Motor neuron (in vitro differentiated cells): ENCODE measurements at places on chromosomes 12 and 14.

- no peak for ATAC-seq
Measured at GRCh38 chr14:72782817-72783216, 111.1 kb downstream of the DPF3 start.

GRCh38 chr14:48622980-48623379, 947.6 kb upstream of the MDGA2 start:
- no peak for ATAC-seq

- ATAC-seq = no peak
Measured at GRCh38 chr14:48582938-48583337, 907.5 kb upstream of the MDGA2 start.

DNA sequence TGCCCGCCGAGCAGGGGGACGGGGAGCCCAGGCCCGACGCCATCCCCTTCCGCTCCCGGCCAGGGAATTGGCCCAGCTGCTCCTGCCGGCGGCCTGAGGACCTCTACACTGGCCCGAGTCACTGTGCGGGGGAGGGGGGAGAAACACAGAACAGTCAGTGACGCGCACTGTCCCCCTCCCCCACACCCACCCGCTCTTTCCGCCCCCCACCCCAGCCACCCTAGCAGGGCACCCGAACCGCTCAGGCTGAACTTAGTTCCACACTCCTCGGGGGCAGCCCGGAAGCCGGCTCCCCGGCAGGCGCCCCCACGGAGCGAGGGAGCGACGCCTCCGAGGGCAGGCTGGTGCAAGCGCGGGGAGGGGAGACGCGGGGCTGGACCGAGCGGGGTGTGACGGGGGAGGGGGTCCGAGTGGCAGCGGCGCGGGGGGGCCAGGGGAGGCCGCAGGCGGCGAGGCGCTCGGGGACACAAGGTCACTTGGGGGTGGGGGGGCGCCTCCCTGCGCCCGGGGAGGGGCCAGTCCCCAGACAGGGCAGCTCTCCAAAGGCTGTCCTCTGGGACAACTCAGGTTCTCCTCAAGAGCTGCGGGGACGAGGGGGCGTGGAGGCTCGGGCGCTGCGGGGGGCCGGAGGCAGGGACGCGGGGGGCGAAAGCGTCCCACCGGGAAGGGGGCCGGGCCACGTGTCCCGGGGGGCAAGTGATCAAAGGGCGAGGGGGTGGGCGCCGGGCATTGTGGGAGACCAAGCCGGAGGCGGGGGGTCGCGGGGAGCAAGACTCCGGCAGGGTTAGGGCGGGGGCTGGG, 648 bp downstream of the CHD4 start:
- ATAC-seq = peak; percentile 27

GRCh38 chr12:50174971-50175715, 8.0 kb upstream of the CERS5 start:
- ATAC-seq = peak; percentile 65

GRCh38 chr12:3103806-3104205, 26.6 kb downstream of the TSPAN9 start:
- no peak for ATAC-seq

- no peak for ATAC-seq
Measured at GRCh38 chr12:725076-725475, 27.3 kb upstream of the WNK1 start.

DNA sequence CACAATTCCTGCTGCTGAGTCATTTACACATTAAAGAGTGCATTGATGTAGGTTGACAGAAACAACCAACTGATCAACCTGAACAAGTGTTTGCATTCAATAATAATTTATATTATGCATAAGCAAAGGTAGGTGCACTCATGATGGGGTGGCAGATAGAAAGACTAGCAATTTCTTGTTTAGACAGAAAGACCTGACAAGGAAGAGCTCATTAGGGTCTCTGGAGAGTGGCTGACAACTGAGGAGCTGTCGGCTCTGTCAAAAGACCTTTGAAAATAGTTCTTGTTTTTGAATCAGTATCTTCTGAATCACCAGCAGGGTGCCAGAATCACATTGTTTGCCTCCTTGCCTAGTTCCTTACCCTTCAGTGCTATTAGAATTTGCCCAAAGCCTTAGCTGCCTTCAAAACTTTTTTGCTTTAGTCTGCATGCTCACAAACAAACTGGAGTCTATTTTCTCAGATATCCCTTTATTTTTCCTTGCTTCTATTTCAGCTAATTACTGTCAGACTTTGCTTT, 234.7 kb downstream of the BTG1 start:
- ATAC-seq = no peak

GRCh38 chr14:33979613-33980276, 28.9 kb upstream of the EGLN3 start:
- ATAC-seq = no peak

DNA sequence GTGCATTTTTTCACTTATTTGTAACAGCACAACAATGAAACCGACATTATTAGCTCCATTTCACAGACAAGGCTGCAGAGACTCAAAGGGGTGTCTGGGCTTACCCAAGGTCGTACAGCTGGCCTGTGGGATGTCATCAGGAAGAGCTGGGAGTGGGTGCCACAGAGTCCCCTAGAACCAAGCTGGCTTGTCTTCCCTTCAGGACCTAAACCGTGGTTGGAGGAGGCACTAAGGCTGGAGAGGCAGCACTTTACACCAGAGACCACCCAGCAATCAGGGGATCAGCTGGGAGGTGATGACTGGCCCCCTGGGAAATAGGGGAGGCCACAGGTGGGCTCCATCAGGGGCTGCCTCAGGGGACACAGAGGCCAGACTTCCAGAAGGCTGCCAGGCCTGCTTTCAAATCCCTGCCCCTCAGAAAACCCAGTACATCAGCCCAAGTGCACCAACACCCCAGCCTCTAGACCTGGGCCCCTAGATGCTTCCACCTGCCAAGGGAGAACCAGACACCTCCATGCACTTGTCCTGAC, 28.3 kb downstream of the DIO3 start:
- no peak for ATAC-seq

- no peak for ATAC-seq
Measured at GRCh38 chr14:70448633-70449340, 3.2 kb upstream of the ADAM21 start.

DNA sequence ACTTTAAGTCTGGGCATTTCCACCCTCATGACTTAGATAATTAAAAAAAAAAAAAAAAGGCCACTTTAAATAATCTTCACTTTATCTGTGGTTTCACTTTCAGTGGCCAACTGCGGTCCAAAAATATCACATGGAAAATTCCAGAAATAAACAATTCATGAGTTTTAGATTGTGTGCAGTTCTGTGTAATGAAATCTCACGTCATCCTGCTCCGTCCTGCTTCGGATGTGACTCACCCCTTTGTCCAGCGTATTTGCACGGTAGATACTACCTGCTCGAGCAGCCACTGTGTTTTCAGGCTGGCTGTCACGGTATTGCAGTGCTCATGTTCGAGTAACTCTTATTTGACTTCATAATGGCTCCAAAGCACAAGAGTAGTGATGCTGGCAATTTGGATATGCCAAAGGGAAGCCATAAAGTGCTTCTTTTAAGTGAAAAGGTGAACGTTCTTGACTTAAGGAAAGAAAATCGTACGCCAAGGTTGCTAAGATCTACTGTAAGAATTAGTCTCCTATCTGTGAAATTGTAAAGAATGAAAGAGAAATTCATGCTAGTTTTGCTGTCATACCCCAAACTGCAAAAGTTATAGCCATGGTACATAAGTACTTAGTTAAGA, 2.4 kb downstream of the E2F7 start:
- no peak for ATAC-seq

DNA sequence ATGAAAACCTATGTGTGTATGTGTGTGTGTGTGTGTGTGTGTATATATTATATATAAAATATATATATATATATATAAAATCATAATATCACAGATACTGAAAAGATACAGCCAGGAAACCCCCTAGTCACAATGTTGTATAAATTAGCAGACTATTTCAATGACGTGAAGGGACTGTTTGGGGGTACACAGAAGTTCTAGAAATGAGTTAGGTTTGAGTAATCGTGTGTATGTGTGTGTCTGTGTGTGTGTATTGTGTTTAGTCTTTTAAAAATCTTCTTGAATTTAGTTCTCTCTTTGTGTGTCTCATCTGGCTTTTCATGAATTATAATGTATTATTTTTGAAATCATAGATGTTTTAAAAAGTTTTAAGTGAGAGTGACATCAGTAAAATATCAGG, 21.9 kb downstream of the ADAM21 start:
- no peak for ATAC-seq

- ATAC-seq = no peak
Measured at GRCh38 chr12:29309320-29309902, 71.6 kb downstream of the ERGIC2 start.

DNA sequence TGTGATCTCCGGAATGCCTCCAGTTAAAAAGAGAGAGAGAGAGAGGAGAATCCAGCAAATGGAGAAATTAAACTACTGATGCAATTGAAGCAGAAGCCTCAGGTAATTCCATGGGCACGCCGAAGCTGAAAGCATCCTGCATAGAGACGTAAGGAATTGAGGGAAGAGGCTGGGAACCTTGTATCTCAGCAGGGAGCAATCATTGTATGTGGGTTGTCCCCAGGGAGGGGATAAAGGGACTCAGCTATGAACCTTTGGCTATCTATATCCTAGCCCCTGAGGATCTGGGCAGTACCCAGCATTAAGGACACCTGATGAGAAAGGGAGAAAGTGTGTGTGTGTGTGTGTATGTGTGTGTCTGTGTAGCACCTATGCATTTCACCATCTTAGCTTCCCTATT, 95.8 kb upstream of the ATXN7L3B start:
- ATAC-seq = no peak

DNA sequence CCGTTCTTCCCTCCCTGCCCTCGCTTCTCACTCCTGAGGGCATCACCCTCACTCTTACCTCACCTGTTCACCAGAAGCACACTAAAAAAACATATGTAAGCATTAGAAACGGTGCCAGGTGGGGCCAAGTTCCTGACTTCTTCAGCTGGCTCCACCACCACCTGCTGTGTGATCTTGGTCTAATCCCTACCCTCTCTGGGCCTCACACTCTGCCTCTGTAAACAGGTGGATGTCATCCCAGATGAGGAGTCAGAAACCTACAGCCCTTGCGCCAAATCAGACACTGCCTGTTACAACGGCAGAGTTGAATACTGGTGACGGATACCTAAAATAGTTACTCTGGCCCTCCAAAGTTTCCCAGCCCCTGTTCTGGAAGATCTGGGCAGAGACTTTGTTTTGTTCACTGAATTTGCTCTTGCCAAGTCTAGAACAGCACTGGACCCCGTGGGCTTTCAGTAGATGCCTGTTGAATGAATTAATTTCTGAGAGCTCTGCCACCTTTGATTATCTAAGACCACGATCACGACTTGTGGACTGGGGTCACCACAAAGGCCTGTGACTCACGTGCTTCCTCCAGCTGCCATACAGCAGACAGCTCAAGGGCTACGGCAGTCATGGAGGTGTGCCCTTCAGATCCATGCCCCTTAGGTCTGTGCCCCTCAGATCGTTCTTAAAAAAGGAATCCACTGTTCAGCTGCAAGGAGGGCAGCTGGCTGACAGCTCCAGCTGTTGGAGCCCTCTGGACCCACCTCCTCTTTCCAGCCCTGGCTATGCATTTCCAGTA, 71.9 kb downstream of the GSC start:
- ATAC-seq = no peak

DNA sequence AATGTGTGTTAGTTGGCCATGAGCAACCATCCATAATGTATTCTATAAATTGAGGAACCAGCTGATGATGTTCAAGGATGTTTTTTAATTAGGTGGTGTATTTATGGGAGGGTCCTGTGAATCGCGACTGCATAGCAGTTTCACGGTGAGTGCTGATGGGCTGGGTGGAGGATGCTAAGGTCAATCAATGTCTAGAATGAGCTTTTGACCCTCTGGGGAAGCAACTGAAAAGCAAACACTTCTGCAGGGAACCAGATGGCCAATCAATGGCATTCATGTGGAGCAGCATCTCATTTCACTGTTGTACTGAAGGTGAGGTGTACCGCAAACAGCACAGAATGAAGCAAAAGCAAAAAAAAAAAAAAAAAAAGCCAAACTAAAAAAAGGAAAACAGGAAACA, 676.1 kb upstream of the TMEM132C start:
- no peak for ATAC-seq

DNA sequence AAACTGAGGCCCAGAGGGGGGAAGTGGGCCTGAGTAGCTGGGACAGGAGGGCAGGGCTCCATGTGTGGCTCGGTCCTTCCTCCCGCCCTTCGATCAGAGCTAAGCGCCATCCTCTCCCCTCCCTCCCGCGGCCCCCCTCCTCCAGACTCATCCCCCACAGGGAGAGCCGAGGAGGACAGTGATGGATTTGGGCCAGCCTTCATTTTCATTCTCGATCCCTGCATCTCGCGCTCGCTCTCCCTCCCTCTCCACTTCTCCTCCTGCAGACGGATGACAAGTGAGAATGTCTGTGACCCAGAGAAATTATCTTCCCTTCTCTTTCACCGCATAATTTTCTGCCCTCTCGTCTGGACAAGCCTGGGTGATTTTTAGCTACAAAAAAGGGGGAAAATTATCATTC, 183.3 kb downstream of the RBM19 start:
- ATAC-seq = peak; percentile 98

- peak; percentile 84 for ATAC-seq
Measured at GRCh38 chr14:24241829-24242443, 487 bp downstream of the TINF2 start.

GRCh38 chr14:59541731-59542130, 34.9 kb downstream of the CCDC175 start:
- no peak for ATAC-seq

DNA sequence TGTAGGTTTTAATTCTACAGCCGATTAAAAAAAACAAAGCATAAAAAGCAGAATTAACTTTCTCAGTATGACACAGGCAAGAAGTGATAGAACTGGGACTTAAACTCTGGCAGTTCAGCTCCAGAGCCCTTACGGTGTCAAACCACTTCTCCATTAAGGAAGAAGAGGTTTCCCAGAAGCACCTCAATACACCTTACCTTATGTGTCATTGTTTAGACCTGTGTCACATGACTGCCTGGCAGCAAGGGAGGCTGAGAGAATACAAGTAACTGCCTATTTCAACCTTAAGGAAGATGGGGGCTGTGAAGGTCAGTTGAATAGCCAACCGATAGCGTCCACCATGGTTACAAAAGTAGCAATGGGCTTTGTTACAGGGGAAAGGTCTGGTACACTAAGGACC, 54.6 kb upstream of the ARHGAP5 start:
- no peak for ATAC-seq

DNA sequence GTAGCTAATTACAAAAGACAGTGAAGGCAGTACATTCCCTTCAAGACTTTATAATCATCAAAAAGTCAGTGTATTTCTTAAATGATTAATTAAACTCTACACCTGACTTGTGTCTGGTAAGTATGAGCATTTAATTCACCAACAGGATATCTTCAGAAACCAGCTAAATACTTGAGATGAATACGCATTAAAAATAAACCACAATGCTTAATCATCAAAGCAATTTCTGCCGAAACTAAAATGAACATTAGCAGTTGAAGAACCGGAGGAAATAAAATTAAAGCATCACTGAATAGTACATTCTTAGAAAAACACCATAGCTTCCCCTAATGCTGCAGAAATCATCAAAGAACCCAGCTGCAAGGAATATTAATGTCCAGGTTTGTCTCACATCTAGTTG, 32.7 kb downstream of the SLC25A21 start:
- ATAC-seq = no peak

- ATAC-seq = no peak
Measured at GRCh38 chr12:45637242-45637641, 92.3 kb upstream of the ARID2 start.

GRCh38 chr14:67650694-67651093, 23.7 kb downstream of the VTI1B start:
- ATAC-seq = no peak

GRCh38 chr12:80763874-80764273, 47.2 kb downstream of the MYF5 start:
- ATAC-seq = no peak
